Activated CD8-positive, alpha-beta memory T cell treated with anti-CD3 and anti-CD28 coated beads for 4 hours (primary cell): ENCODE measurements at places on chromosomes 16 and 17.

DNA sequence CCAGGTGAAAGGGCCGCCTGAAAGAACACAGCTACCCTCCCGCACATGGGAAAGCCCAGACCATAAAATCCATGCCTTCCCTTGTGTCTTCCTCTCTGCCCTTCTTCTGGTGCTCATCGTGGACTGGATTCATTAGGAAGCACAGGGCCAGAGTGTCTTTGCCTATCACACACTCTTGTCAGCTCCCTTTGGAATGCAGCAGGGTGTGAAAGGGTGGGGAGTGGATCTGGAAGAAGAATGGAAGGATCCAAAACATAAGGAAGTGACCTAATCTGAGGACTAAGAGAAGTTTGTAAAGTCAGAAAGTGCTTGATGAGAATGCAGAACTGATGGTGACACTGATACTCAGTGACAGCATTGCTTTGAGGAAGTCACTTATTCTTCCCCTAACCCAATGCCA is 1147.3 kb upstream of the GOT2 start:
- no peak for DNase-seq

DNA sequence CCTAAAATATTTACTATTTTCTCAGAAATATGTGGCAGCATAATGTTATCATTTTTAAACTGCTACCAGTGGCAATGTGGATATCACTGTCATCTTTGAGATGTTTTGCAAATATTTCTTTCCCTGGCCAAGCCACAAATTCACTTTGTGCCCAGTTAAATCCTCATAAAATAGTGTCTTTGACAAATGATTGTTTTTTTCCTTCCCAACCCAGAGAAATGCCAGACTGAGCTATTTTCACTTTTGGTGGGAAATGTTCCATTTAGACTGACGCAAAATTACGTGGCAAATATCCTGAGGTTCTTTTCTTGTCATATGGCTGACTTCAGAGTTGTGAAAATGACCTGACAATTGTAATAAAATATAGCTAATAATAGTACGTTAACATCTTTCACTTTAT is 807.0 kb upstream of the SOX9 start:
- no peak for DNase-seq

GRCh38 chr16:57708168-57708567 is 13.6 kb downstream of the DRC7 start:
- no peak for DNase-seq

DNA sequence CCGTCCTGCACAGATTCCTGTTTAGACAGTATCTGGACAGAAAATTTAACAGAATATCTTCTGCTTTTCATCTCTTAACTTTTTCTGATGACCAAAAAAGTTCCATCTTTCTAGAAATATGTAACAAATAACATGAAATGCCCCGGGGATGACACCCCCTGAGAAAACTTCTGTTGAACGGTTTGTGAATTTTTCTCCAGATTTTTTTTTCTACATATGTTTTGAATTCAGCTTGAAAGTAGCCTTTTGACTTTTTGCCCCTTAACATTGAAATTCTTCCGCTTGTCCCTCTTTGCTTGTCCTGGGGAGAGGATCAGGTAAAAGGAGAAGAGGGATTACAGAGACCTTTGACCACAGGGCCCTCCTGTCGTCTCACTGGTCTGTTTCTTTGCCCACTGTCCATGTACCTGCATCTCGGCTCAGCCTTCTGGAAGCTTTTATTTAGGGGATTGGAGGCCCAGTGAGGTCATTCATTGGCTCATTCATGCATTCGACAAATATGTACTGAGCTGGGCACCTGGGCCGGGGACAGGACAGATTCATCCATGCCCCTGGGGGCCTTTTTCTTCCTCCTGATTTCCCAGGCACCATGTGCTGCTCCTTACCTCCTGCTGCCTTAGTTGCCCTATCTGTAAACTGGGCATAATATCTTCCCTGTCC is 19.6 kb upstream of the CPNE2 start:
- DNase-seq: no peak

GRCh38 chr17:28396635-28397239 is 9.3 kb downstream of the SLC46A1 start:
- DNase-seq: no peak

GRCh38 chr16:1053121-1053521 is 19.4 kb upstream of the SSTR5 start:
- no peak for DNase-seq

- DNase-seq: no peak
Measured at GRCh38 chr17:73588891-73589290, 55.4 kb downstream of the SDK2 start.

GRCh38 chr16:30068333-30068732 is 2.8 kb downstream of the ALDOA start:
- no peak for DNase-seq
